Stimulated activated CD4-positive, alpha-beta T cell treated with anti-CD3 and anti-CD28 coated beads, Interleukin-4, amount 100 ng/mL, for 4 hours (primary cell): ENCODE measurements at places on chromosomes 7 and 10.

DNA sequence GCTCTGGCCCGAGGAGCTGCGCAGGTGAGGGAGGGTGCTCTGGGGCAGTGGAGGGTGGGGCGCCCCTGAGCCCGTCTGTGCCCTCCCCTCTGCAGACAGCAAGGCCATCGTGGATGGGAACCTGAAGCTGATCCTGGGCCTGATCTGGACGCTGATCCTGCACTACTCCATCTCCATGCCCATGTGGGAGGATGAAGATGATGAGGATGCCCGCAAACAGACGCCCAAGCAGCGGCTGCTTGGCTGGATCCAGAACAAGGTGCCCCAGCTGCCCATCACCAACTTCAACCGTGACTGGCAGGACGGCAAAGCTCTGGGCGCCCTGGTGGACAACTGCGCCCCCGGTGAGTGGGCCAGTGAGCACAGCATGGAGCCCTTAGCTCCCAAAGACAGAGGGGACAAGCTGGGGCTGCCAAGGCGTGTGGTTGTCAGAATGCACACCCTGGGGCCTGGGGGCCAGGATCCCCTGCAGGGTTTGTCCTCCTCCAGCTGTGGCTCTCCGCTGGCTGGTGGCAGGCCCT, 5.1 kb downstream of the FLNC start:
- no peak for DNase-seq

DNA sequence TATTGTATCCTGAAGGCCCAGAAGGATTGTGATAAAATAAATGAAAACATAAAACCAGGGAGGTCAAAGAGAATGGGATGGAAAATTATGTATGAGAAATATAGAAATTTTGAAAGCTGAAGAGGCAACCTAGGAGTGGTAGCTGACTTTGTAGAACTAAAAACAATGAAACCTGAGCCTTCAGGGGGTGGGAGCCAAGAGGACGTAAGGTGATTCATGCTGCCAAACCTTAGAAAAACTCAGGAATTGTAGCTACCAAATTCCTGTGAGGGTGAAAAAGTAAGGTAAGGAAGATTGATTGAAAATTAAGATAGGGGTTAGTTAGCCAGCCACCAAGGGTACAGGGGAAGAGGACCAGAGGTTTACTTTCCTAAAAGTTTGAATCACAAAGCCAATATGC, 213.2 kb downstream of the KCND2 start:
- no peak for DNase-seq

- DNase-seq, result no peak
These were observed 199.4 kb downstream of the KIAA1217 start for GRCh38 chr10:24408365-24408764.

GRCh38 chr10:7928536-7928935, 110.2 kb downstream of the TAF3 start:
- DNase-seq, result no peak

GRCh38 chr10:126087796-126088505, 191.6 kb downstream of the FANK1 start:
- DNase-seq, result no peak

- DNase-seq, result no peak
These were observed 24.5 kb upstream of the NXPH1 start for GRCh38 chr7:8408871-8409270.

DNA sequence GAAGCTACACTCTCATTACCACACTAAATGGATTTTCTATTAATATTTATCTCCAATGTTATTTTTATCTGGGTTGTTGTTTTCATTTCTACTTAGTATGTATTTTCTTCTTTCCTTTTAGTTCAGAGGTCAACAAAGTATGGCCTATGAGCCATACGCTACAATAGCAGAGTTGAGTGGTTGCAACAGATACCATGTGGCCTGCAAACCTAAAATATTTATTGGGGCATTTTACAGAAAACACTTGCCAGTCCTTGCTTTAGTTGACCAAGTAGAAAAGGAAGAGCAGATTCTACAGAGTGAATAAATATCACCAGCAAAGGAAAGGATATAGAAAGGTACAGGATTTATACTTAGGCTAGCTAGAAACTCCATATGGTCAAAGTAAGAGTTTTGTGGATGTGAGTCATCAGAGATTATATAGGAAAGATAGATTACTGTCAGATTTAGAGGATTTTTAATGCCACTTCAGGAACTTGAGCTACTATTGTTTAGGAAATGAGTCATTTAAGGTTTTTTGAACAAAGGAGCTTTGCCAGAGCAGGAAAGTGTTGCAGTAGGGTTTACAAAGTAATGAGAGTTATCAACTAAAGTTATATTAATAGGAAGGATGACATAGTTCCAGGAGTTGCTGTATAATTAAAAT, 323.3 kb upstream of the KAT6B start:
- DNase-seq, result no peak

GRCh38 chr7:127850195-127850594, 181.0 kb downstream of the LRRC4 start:
- no peak for DNase-seq

DNA sequence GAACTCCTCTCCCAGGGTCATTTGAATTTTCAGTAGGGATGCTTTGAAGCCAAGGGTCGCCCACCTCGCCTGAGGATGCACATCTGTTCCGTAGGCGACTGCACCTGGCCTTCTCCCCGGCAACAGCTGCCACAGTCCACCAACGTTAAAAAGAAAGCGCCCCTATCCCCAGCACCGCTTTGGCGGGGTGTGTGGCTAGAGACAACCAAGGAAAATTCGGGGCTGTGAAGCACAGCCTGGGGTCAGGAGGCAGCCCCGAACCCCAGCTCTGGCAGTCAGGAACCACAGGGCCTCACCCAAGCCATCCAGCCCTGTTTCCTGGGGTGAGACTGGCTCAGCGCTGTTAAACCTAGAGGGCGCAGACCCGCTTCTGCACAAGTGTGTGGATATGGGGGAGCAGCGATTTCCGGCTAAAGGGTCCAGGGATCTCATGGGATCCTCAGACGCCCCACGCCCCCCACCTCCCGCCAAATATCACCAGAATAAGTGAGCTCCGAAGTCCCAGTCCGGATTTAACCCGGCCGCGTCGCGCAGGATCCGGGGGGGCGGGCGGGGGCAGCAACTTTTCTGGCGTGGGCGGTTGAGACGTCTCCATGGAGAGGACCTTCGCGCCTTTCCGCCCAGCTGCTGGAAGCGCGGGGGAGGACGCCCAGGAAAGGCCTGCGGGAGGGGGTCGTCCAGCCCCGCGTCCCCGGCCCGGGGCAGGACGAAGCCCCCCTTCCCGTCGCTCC, 822 bp downstream of the ZC3HAV1L start:
- DNase-seq, result peak; percentile 38

GRCh38 chr10:14601872-14602725, 172.6 kb downstream of the FAM107B start:
- no peak for DNase-seq

GRCh38 chr7:86958380-86958779, 101.1 kb downstream of the ELAPOR2 start:
- no peak for DNase-seq

DNA sequence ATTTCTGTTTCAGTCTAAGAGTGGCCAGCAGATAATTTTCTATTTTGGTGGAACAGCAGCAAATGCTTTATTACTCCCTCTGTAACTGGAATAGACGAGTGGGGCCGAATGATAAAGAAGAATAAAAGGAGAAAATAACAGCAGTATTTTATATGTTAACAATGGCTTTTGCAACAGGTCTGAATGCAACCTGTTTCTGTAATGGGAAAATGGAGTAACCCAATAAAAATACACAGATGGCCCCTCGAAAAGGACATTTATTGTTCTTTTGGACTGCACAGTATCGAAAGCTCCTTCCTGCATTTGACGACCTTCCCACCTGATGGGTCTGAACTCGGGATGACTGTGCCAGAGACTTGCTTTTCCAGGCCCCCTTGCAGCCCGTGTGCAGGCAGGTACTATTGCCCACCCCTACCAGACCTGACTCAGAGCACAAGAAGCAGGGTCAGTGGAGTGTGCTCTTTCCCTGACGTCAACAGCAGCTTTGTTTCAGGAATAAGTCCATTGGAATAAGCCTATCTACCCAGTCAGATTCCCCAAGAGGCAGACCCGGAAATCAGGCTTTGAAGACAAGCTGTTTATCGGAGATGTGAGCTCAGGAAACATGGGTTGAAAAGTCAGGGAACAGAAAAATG, 306.5 kb upstream of the NEBL start:
- no peak for DNase-seq

GRCh38 chr10:33382921-33383713, 48.6 kb upstream of the NRP1 start:
- no peak for DNase-seq

DNA sequence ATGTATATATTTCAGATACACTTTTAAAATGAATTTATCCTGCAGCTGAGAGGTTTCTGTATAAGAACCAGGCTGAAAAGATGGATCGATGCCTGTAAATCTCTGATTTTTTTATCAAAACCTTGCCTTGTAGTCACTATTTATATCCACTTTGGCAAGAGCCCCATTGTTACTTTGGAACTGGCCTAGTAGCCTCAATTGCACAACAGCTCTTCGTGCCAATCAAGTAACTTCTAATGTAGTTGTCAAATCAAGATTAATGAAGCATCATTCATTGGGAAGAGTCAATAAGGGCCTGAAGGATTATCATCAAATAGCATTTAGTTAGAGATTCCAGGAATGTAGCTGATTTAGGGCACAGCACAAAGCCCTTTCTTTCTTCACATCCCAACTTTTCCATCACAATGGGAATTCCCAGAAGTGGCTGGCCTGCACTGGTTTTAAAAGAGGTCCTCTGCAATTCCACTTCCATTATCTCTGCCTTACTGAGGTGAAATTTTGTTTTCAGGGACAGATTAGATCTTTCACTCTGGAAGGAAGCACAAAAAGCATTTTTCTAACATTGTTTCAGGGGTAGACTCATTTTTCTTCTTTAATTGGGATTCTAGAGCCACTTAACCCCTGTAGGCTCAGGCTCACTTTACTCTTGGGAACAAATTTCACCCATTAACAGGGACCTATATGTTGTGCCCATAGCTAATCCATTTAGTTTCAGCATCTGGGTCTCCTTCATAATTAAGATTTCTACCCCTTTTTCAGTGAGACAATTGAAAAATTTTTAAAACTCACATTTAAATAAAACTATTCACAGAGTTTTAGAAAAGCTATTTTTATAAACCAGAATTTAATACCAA, 97.8 kb downstream of the CALCR start:
- no peak for DNase-seq

DNA sequence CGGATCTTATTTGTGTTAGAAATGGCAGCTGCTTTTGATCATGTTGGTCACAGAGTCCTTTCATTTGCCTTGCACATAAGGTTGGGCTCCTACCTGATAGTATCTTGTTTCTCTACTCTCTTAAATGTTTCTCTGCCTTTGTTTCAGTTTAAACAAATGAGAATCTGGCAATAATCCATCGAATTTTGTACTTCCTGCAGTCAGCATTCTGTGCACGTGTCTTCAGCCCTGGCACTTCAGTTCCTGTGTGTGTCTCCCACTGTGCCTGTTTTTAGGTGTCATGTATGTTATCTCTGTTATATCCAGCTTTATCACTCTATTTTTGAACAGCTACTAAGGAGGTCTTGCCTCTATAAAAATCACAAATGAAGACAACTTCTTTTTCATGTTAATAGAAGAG, 28.4 kb upstream of the PTER start:
- DNase-seq, result no peak

DNA sequence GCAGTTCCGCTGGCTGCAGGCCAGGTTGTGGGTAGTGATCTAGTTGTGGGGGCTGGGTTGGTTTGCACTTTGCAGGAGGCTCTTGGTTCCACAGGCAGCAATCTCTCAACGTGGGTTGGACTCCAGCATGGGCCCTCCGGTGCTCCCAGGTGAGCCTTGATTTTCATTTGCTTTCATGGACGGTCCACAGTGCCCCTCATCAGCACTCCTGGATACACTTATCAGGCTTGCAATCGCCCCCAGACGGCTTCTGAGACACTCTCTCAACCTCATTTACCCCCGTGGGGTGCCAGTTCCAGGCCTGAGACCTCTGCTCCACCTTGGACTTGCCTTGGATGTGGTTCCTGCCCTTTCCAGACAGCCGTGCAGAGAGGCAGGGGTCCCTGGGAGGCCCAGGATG, 31.3 kb upstream of the ZNF273 start:
- no peak for DNase-seq

- no peak for DNase-seq
These were observed 58.1 kb downstream of the INSIG1 start for GRCh38 chr7:155355745-155356144.

- DNase-seq, result no peak
These were observed 57.6 kb downstream of the IKZF1 start for GRCh38 chr7:50362142-50362541.

DNA sequence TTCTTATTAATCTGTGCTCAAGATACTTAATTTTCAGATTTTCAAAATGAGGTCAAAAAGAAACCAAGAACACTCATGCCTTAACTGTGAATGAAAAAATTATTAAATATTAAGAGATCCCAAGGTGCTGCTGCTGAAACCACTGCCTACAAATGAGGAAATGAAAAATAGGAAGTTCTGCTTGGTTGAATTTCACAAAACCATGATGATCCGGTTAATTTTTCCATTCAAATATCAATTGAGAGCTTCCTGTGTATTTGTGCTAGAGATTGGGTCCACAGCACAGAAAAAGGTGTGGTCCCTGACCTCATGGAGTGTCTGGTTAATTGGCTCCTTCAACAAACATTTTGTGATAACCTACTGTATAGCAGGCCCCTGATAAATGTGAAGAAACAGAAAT, 132.7 kb upstream of the YAE1 start:
- DNase-seq, result no peak
